ENCODE measurements at places on chromosomes 2 and 18.

- peak; percentile 33 for DNase-seq
Observed at GRCh38 chr2:185279999-185280398, 458.6 kb upstream of the FSIP2 start.

- DNase-seq, result peak; percentile 28
Observed at GRCh38 chr2:10402653-10403215, 45.4 kb downstream of the ODC1 start.

DNA sequence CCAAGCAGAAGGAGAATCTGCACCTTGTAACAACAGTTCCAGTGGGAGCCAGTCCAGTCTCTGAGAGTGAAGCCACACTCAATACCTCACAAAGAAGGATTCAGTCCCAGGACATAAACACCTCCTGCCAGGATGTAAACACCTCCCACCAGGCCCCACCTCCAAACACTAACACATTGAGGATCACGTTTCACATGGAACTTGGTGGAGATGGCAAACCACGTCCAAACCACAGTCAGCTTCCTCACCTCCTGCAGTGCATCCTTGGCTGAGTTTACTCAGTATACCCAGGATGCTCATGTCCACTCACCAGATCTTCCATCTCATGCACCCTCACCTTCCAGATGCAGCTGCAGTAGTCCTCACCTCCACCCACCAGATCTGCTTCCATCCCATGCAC lies 37.8 kb upstream of the TMEM18 start:
- no peak for DNase-seq

GRCh38 chr18:41150316-41150715 lies 804.7 kb upstream of the PIK3C3 start:
- no peak for DNase-seq

DNA sequence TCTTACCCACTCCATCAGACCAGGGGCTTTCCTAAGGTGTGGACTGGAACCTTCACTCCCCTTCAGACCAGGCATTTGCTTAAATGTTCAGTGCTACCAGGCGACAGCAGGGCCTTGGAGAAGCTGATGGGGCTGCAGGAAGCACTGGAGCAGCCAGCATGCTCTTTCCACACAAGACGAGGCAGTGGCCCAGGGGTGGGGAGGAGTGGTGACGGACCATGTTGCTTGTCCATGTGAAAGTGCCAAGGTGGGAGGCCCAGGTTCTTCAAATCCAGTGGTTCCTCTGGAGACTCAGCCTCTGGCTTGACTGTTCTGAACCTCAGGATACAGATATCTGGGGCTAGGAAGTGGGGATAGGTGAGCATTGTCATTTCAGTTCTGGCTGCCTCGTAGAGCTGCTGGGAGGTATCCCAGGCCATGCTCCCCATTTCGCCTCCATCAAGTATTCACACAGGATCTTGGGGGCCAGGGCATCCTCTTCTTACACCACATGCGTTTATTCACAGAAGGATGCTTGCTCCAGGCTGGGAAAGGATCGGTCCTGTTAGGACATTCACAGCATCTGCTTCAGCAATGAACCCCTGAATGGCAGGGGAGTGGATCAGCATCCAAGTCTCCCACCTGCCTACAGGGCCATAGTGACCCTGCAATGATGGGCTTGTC lies 62.2 kb downstream of the SFXN5 start:
- no peak for DNase-seq

GRCh38 chr2:49029406-49029805 lies 124.9 kb downstream of the FSHR start:
- DNase-seq, result no peak

- DNase-seq, result no peak
Observed at GRCh38 chr2:161983331-161983651, 90.7 kb downstream of the DPP4 start.

- no peak for DNase-seq
Observed at GRCh38 chr18:23981369-23981980, 33.1 kb upstream of the TTC39C start.

DNA sequence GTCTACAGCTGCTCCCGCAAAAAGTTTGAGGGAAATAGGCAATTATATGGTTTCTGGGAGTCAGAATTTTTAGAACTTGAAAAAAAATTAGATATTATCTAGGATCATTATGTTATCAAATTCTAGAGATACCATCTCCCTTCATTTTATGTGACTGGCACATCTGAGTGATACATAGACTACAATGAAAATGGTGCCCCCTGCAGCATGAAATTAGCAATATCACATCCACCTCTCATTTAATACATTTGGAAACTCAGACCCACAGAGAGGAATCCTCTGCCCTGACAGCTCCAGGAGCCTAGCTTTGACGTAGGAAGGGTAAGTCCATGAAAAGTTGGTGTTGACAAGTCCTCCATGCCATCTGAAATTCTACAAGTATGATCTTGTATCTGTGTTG lies 381.6 kb downstream of the SUCLG1 start:
- DNase-seq, result peak; percentile 46

DNA sequence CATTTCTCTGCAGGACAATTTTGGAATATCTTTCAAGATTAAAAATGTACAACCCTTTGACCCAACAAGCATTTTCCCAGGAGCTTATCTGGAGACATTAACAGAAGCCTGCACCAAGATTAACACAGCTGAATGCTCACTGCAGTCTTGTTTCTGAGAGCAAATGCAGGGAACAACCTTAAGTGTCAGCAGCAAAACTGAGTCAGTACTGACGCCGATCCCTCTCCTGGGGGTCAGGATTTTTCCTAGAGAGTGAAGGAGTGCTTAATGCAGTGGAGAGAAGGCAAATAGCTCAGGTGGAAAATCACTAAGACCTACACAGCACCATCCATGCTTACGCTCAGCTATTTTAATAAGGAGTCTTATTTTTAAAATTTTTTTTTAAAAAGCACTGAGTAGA lies 42.8 kb upstream of the SGPP2 start:
- DNase-seq, result no peak

DNA sequence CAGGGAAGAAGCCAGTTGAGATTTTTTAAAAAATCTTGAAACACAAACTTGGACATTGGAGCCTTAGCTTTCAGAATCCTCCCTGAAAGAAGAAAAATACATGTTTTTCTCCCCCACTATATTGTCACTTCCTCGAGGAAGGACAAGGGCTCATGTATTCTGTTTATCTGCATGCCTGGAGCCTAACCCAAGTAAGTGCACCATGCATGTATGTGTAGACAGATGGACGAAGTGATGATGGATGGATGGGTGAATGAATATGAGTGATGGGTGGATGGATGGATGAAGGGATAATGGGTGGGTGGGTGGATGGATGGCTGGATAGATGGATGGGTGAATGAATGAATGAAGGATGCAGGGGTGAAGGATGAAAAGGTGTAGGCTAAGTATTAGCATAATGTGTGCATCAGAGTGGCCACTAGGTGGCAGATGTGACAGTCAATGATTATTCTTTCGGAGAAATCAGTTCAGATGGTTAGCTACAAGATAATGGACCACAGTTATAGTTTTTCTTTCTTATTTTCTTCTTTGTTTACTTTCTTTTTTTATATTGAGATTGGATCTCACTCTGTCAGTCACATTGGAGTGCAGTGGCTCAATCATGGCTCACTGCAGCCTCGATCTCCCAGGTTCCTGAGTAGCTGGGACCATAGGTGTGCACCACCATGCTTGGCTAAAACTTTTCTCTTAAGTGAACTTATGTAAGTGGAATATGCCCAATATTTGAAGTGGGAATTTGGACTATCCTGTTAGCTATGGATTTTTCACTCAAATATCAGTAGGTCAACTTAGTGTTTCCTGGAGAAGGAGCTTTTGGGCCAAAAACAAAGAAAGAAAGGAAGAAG lies 18.5 kb upstream of the CCDC93 start:
- peak; percentile 45 for DNase-seq

- no peak for DNase-seq
Observed at GRCh38 chr18:74534981-74535649, 815 bp downstream of the CNDP1 start.

DNA sequence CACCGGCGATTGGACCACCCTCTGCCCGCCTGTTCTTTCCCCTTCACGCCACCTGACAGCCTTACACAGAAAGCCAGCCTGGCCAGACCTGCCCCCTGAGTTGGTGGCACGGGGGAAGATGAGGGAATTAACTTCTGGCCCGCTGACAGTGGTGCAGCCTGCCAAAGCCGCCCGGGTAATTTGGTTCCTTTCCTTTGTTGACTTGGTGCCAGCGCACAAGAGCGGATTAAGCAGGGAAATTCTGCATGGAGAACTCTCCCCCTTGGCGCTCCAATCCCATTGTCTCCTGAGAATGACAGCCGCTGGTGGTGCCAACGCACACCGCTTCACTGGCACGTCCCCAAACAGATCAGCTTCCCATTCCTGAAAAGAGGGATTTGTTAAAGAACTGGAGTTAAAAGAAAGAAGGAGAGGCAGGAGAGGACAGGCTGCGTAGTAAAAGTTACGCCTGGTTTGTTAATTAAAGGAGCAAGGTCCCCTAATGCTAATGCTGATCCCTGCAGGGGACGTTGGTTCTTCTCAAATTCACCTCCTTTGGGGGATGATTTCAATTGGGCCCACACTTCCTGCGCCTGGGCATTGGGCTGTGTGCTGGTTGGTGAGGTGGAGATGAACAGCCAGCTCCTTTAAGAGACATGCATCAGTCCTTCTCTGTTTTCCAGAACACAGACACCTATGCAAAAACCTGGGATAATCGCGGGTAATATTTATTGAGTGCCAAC lies 286.8 kb downstream of the MYCN start:
- no peak for DNase-seq

DNA sequence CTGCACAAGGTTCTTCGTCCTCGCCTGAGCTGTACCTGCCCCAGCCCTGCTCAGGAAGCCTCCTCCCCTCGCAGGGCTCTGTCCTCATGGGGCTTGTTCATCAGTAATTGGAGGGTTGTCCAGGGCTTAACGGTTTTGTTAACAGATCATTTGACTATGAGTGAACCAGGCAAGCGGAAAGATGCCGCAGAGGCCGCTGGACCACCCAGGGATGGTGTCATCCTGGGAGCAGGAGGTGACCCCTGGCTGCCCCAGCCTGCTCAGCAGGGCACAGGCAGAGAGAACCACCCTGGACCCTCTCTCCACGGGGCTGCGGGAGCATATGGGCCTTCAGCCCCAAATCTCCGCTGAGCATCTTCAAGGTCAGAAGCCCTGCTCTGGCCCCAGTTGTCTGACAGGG lies 264.3 kb downstream of the KLHL29 start:
- DNase-seq, result no peak

- DNase-seq, result no peak
Observed at GRCh38 chr2:147076634-147077033, 768.2 kb upstream of the ACVR2A start.

GRCh38 chr2:103289105-103289725 lies 527.4 kb downstream of the TMEM182 start:
- DNase-seq, result no peak

- DNase-seq, result no peak
Observed at GRCh38 chr2:167933097-167933814, 314.1 kb downstream of the STK39 start.

GRCh38 chr2:151670846-151671597 lies 63.3 kb downstream of the NEB start:
- no peak for DNase-seq

GRCh38 chr2:114631146-114631545 lies 188.7 kb downstream of the DPP10 start:
- no peak for DNase-seq

DNA sequence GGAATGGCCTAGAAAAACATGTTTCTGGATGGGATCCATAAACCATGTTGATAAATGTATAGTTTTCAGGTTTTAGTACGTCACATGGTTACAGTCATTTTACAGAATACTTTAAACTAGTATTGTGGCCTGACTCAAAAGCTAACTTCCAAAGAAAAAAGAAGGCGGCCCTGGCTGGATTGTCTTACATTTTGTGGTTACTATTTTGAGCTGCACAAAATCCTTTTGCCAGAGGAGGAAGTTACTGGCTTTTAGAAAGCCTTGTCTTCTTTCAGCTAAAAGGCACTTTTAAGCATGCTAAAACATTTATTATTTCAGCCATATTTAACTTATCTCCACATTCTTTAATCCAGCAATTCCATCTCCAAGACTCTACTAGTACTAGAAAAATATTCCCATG lies 227.9 kb downstream of the CDH2 start:
- no peak for DNase-seq

DNA sequence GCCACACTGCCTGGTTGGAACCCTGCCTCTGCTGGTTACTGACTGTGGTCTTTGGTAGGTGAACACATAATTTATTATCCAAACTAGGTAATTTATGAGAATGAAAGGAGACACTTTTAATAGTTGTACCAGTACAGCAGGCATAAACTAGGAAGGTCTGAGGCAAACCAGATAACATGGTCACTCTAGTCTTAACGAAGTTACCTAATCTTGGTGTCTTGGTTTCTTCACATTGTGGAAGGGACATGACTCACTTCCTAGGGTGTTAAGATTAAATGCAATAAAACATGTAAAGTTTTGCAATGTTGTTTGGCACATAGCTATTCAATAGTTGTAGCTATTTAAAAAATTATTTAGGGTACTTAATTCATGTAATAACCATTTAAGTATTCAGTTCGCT lies 23.3 kb downstream of the SPTBN1 start:
- peak; percentile 90 for DNase-seq

DNA sequence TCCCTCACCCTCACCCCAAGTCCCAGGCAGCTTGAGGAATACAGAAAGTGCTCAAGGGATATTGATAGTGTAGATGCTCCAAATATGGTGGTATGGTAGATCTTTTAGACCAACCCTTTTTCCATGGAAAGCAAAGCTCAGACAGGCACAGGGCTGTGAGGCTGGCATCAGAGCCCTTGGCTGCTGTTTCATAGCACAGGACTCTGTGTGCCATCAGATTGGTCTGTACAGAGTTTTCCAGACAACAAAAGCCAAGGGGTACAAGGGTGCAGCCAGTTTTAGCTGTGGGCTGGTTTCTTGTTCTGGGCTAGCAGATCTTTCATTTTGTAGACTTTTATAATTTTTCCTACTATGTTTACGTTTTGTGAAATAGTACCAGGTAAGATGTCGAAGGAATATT lies 296.9 kb upstream of the TNP1 start:
- no peak for DNase-seq

DNA sequence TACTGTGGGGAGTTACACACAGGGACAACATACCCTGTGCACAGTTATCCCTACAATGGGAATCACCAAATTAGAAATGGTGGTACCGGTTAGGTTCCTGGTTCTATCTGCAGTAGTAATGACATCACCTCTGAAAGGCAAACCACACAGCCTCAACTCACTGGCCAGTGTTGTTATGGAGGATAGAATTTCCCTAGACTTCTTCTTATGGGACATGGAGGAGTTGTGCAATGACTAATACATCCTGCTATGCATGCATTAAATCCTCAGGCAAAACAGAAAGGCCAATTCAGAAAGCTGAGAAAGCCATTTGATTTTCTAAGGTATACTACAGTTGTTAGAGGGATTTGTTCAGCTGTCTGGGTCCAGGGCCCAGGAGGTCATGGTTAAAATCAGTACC lies 439.3 kb downstream of the TMX3 start:
- DNase-seq, result no peak

DNA sequence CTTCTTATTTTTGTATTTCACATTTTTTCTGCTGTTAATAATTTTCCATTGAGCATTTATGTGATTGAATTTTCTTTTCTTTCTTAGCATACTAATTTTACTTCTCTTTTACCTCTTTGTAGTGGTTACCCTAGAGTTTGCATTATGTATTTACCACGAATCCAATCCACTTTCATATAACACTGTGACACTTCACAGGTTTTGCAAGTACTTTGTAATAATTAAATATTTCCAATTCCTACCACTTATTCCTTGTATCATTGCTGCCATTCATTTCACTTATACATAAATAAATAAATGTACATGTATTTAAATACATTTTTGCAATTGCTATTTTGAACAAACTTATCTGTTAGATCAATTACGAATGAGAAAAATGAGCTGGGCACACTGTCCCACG lies 110.8 kb downstream of the TGIF1 start:
- DNase-seq, result no peak
